Activated naive CD4-positive, alpha-beta T cell (primary cell): ENCODE measurements at places on chromosomes 7 and 10.

DNA sequence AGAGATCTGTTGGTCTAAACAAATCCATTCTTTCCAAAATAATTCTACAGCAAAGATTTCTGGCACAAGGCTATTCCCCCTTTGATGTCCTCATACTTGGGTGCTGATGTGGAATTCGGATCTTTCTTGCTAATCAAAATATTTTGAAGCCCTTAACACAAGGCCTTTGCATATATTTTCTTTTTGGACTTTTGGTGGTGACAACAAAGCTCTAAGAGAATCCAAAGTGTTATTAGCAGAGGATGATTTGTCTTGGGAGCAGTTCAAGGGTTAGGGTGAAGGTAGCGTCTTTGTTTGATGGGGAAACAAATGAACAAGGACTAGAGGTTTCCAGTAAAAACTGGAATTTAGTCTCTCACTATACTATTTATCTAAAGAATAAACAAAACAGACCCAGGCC, 197.9 kb downstream of the CDCA7L start:
- DNase-seq, result no peak

DNA sequence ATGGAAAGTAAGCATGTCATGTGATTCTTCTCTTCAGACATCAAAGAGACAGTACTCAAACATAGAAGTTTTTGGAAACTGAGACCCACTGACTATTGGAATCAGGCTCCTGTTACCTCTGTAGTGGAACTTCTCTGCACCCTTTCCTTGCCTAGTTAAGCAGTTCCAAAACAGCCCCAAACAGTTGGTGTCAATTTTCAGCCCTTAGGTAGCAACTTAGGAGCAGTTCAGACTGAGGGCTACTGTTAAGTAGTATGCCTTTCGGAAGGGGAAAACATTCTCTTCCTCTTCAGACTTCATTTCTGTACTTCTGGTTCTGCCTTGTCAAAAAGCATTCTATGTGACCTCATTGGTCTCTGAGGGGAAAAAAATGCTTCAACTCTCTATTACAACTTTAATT, 85.7 kb downstream of the ZNF277 start:
- DNase-seq, result no peak

- no peak for DNase-seq
Measured at GRCh38 chr7:1053816-1054370, 9.5 kb downstream of the GPR146 start.

- DNase-seq, result no peak
Measured at GRCh38 chr7:121504482-121504881, 108.4 kb upstream of the FAM3C start.

DNA sequence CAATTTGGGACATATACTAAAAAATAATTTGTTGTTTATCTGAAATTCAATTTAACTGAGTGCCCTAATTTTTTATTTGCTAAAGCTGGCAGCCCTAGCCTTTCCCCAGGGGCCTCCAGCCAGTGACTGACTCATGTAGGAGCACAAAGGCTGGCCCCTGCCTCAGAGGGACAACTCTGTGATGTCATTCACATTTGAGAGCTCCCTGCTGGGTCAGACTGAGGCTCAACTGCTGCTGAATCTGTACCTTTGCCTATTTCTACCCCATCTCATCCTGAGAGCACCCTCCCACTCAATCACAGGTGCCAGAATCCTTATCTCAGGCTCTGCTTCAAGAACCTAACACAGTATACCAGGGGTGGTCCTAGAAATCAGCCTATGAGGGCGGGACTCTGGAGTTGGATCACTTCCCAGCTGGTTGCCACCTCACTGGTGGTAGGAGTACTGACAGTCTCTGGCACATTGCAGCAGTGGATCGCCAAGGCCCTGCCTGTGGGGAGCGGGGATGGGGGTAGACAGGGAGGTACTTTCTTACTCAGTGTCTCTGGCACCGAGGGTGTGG, 11.6 kb downstream of the GCK start:
- DNase-seq, result no peak

GRCh38 chr7:40808378-40808942, 673.7 kb downstream of the SUGCT start:
- DNase-seq, result no peak

- no peak for DNase-seq
Measured at GRCh38 chr10:49600781-49601400, 9.2 kb upstream of the SLC18A3 start.

GRCh38 chr10:92124616-92125143, 166.2 kb downstream of the CPEB3 start:
- DNase-seq, result no peak

DNA sequence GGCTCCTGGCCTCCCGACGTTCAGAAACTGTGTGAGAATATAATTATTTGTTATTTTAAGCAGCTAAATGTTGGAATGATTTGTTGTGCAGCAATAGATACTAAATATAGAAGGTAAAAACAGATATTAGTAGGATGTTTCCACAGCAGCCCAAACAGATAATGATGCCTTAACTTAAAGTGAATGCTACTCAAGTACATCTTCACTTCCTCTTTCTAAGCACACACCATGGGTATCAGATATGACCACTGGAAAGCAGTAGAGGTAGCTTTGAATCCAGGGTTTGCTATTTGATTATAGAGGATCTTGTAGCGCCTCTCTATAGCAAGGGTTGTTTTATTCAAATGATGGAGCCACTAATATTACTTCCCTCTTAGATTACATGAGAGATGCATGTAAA, 38.2 kb upstream of the BET1 start:
- DNase-seq, result no peak

DNA sequence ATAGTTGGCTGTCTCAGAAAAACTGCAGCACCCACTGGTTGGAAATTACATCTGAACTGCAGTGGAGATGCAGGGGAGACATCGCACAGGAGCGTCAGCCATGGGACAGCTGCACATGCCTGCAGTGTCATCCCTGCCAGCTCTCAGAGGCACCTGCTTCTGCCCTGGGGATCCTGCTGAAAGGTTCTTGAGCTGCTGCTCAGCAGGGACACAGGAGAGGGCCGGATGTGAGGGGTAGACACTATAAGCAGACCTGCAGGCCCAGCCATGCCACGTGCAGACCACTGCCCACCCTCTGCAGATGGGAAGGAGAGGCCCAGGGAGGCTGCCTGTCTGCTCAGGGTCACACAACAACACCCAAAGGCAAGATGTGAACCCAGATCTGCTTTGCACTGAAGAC, 601.4 kb downstream of the DNAJB6 start:
- DNase-seq, result no peak
